H9 (cell line): ENCODE measurements at places on chromosomes 5 and 9. TPM values are rescaled to one million over a fixed set of nuclear protein-coding genes. Genes with fewer than 3 reads are reported as not detected.

DNA sequence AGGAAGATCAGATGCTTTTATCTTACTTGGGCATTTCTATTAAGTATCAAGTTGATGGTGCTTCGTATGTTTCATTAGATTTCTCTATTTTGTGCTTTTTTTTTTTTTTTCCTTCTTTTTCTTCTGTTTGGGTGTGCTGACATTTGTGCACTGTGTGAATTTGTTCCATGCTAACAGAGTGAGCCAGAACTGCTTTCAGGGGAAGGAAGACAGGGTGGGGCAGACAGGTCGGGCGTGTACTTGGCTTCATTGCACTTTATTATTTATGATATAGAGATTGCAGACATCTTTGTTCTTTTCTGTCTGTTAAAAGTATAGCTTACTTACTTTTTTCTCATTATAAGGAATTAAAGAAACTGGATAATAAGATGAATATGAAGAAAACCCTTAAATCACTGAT is 112.2 kb downstream of the FGF18 start:
- DNase-seq = no peak

DNA sequence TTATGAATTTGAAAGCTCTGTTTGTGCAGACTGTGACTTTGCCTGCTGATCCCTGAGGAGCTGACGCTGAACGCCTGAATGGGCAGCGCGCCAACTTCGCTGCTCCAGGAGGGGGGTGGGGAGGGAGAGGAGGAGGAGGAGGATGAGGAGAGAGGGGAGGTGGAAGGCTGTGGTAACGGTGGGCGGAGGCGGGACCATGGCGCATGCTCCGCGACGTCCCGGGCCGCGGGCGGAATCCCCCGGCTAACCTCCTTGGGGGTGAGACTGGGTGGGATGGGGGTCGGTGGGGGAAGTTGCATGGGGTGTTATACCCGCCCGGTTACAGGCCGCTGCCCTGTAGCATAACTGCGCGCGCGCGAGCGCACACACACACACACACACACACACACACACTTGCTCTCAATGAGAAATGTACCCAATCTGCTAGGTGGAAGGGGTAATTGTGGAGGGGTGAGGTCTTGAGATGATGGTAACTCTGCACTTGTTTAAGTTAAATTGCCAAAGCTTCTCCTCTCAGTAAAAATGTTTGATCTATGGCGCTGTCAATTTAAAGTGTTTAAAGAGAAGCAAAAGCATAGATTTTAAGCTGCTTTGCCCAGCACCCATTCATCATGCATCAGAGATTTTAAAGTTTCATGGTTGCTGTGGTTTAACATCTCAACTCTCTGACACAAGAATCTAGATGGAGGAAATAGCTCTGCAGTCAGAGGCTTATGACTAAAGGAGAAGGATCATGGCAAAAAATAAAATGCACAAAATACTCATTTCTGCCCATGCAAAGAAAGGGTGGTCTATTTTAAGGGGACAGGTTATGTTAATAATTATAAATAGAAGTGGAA is 76.6 kb upstream of the TBCA start:
- peak; percentile 83 for DNase-seq

DNA sequence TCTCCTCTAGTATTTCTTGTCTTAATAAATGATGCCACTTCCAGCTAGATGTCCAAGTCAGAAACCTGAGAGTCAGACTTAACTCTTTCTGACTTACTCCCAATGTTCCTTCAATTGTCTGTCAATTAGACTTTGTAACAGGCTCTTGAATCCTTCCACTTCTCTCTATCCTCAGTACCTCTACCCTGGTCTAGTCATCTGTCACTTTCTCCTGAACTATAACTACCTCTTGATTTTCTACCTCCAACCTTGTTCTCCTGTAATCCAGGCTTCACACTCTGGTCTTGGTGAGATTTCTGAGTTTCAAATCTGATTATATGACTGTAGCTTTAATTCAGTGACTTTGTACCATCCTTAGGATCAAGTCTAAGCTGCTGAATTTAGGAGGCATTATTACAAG is 64.9 kb downstream of the NDUFAF2 start:
- DNase-seq = no peak

DNA sequence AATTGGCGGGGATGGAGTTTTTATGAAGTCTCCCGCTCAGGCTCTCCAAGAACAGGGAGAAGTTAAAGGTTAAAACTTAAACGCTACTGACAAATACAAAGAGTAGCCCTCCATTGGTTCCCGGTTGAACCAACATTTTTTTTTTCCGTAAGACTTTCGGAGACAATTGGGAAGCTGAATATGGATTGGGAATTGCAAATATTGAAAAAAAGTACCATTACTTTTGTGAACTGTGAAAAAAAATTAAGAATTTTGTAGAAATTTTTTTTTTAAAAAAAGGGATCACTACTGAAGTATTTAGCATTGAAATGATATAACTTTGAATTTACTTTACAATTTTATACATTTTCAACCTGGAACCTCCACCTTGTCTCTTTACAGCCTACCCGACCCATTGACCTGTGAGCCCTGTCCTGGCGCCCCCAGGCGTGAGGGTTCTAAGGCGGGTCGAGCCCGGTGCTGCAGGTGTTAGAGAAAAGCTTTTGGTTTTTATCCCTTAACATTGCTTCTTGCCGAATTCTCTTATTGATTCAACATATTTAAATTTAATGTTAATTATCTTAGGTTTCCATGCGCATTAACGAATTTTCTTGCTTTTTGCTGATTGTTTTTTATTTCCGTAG is 448 bp upstream of the ZNF782 start:
- DNase-seq = peak; percentile 43

- no peak for DNase-seq
These were observed 128.5 kb upstream of the IQGAP2 start for GRCh38 chr5:76274571-76274970.

DNA sequence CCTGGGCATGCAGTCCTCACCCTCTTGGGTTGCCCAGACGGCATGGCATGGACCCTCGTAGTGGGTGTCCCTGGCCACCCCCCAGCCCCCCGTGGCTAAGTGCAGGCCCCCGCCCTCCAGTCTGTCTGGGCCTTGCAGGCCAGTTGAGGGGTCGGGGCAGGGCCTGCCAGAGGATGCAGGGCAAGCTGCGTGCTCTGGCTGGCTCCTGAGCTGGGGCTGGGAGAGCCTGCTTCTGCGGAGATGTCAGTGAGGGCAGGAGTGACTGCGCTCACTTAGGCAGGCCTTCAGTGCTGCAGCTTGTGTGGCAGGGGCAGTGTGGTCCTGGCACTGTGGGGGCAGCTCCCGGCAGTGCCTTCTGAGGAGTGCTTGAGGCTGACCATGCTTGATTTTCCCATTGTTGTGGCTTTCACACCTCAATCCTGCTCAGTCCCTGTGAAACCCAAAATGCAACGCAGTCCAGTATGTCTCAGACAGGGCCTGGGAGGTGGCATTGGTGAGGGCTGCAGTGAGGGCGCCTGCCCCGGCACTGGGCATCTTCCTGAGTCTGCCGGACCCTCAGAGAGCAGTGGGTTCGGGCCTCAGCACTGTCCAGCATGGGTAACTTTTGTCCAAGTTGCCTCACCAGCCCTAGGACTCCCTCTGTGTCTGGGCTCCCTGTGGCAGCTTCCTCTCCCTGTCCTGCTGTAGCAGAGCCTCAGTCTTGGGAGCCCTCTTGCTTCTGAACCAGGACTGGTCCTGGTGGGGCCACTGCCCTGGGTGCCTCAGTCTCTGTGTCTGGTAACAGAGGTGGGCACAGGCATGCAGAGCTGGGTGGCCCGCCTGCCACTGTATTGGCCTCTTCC is 93.0 kb downstream of the PHF2 start:
- DNase-seq = peak; percentile 18

- no peak for DNase-seq
These were observed 386.2 kb downstream of the PRDM9 start for GRCh38 chr5:23893561-23893960.

DNA sequence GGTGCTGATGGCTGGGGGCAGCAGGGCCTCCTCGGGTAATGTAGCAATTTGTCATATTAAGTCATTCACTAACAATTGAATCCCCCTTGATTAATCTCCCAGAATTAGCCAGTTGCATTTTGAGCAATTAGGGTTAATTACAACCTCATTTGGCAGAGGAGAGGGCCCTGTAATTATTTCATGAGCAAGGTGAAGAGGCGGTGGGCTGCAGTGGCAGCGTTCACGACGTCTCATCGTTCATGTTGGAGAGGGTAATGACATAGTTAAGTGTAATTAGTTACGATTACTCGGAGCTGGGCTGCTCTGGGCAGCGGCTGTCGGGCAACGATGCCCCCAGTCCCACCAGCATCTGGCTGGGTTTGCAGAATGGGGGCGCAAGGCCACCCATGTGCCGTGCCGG is 46.0 kb downstream of the NEK6 start:
- DNase-seq = no peak

DNA sequence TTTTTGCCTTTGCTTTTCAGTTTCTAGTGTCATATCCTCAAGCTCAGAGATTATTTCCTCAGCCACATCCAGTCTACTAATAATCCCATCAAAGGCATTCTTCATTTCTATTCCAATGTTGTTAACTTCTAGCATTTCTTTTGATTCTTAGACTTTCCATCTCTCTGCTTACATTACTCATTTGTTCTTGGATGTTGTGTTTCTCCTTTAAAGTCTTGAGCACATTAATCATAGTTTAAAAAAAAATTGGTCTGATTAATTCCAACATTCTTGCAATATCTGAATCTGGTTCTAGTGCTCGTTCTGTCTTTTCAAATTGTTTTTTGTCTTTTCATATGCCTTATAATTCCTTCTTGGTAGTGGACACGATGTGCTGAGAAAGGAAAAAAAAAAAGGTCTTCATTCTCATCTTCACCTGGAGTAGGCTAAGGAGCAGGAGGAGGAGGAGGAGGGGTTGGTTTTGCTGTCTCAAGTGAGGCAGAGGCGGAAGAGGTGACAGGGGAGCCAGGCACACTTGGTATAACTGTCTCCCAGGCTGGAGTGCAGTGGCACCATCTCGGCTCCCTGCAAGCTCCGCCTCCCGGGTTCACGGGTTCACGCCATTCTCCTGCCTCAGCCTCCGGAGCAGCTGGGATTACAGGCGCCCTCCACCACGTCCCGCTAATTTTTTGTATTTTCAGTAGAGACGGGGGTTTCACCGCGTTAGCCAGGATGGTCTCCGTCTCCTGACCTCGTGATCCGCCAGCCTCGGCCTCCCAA is 16.3 kb downstream of the PRXL2C start:
- peak; percentile 53 for DNase-seq

DNA sequence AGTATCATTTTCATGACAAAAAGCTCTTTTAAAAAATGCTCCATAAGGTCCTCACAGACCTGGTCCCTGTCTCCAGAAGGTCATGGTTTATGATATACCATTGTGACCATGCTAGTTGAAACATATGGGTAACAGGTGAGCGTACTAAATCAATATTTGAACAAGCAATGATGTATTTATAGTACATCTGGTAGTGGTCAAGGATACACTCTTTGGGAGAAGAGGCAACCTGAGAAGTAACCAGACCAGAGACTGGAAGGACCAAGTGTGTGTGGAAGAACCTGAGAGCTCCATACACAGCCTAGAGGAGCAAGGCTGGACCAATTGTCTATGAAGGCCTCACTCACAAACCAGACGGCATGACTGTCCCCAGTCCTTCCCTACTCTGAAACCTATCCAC is 55.1 kb downstream of the LHFPL2 start:
- no peak for DNase-seq

The PCDHB5 gene
- total RNA-seq = 2.8 and 2.9 TPM in 2 replicates

The RNF183 gene
- total RNA-seq = 0.33 TPM in 1 of 2 replicates, not detected in the other
